ENCODE measurements at places on chromosomes 5 and 9. TPM values are rescaled to one million over a fixed set of nuclear protein-coding genes. Genes with fewer than 3 reads are reported as not detected.

Gene OR13F1
- total RNA-seq = not detected

Gene TAF1L
- 0.05 TPM for total RNA-seq

Gene FOXD4L4
- total RNA-seq = 0.28 TPM

Gene OGN
- total RNA-seq = 64.0 TPM

Gene SLC6A3
- 0.19 TPM for total RNA-seq

Gene SLC1A3
- 24.1 TPM for total RNA-seq

Gene SLC36A3
- total RNA-seq = not detected

Gene ACSL6
- total RNA-seq = 0.62 TPM

Gene RNF183
- total RNA-seq = not detected

Gene QRFP
- total RNA-seq = not detected

Gene SMIM33
- total RNA-seq = not detected

Gene RORB
- 0.62 TPM for total RNA-seq

Gene FOXD4L5
- 0.14 TPM for total RNA-seq

Measured in posterior vena cava (tissue), 2 donors.